ENCODE measurements at places on chromosomes 6 and 20.

- no peak for DNase-seq
These were observed 6.2 kb downstream of the TCEA2 start for GRCh38 chr20:64069209-64069613.

GRCh38 chr20:34566978-34567891 lies 8.7 kb downstream of the MAP1LC3A start:
- no peak for DNase-seq

DNA sequence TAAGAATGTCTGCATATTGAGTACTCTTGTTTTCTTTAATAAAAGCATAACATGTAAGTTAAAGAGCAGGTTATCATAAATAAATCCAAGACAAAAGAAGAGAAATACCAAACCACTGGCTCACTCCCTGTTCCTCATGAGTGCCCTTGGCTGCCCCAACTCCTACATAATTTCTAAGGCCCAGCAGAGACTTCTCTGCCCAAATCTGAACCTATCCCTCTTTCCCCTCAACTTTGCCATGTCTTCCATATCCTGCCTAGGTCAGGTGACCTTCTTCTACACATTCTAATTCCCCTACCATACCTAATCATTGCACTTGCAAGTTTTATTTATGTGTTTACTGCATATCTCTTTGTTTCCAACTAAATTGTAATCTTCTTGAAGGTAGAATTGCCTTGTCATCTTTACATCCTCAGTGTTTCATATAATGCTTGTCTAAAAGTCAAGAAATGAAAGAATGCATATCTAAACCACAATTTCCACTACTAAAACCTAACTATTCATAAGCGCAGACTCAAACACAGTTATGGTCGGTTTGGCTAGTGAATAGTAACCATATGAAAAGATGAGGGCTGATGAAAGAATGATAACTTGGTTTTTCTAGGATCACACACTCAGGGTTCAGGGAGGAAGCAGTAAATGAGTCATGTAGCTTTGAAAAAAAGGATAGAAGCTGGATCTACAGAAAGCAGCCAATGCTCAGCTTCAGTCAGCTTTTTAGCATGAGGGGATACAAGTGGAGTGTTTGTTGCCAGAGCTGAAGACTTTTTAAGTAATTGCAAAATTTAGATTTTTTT lies 53.3 kb upstream of the EYA4 start:
- no peak for DNase-seq

- DNase-seq, result no peak
These were observed 73.7 kb upstream of the TINAG start for GRCh38 chr6:54234539-54234938.

DNA sequence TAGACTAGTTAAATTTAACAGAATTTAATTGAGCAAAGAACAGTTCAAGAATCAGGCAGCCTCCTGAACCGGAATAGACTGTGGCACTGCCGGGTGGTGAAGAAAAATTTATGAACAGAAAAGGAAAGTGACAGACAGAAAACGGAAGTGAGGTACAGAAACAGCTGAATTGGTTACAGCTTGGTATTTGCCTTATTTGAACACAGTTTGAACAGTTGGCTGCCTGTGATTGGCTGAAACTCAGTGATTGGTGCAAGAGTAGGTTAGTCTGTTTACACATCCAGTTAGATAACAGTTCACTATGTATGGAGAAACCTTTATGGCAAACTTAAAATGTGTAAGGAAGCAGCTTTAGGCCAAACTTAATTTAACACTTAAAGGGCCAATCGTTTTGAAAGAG lies 116.0 kb upstream of the CITED2 start:
- DNase-seq, result no peak

DNA sequence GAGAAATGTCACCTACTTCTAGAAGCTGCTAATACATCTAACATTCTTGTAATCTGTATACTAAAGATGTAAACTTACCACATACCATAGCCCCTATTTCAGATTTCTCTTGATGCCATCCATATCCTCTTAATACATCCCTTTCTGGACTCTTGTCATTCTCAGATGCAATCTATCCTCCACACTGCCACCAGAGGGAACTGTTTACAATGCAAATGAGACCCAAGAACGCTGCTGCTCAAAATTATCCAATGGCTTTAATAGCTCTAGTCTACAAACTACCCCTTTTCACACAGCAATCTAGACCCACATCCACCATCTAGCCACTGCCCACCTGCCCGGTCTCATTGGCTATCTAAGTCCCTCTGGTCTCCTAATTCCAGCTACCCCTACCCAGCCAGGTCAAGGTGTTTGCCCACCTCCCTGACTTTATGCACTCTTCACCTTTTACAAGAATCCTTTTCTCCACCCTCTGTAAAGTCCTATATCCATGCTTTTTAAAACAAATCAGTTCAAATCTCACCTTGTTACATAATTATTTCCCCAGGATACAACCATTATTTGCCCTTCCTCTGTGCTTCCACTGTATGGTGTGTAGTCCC lies 14.8 kb downstream of the FAXC start:
- peak; percentile 42 for DNase-seq

GRCh38 chr6:34515473-34516387 lies 40.4 kb downstream of the SPDEF start:
- DNase-seq, result no peak

- DNase-seq, result no peak
These were observed 28.0 kb downstream of the PSMG4 start for GRCh38 chr6:3286641-3287171.

GRCh38 chr6:163384510-163384909 lies 30.0 kb upstream of the QKI start:
- no peak for DNase-seq

- DNase-seq, result no peak
These were observed 164.3 kb upstream of the PROKR2 start for GRCh38 chr20:5480824-5481600.

GRCh38 chr6:40848038-40848437 lies 191.0 kb downstream of the UNC5CL start:
- DNase-seq, result peak; percentile 6

GRCh38 chr6:108766419-108766818 lies 81.8 kb upstream of the ARMC2 start:
- no peak for DNase-seq

GRCh38 chr6:27668442-27669294 lies 195.8 kb upstream of the ZNF184 start:
- peak; percentile 89 for DNase-seq

DNA sequence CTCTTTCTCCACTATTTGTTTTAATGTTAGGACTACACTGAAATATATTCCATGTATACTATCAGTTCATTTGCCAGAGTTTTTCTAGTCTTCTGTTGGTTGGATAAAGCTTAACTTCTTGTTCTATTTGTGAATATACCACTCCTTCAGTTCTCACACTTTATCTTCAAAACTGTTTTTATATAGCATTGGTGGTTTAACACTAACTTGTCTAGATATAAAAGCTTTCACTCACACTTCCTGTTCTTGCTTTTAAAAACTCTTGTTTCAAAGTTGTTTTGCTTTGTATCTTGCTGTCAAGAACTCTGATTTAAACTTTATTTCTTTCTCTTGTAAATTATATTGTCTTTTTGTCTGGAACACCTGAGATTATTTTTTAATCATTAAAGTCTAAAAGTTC lies 226.8 kb upstream of the TENT5A start:
- no peak for DNase-seq

GRCh38 chr6:113820761-113821160 lies 36.4 kb upstream of the MARCKS start:
- no peak for DNase-seq

DNA sequence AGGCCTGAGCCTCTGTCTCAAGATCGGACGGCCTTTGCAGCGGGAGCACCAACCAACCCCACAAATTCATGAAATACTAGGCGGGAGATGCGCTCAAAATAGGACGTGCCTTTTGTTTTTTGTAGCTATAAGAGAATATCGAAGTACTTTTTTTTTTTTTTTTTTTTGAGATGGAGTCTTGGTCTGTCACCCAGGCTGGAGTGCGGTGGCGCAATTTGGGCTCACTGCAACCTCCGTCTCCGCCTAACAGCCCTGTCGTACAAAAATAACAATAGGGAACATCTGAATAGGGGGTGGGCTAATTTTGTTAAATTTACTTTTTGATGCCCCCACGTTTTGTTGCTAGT lies 5.9 kb upstream of the TUBB2A start:
- DNase-seq, result peak; percentile 55

DNA sequence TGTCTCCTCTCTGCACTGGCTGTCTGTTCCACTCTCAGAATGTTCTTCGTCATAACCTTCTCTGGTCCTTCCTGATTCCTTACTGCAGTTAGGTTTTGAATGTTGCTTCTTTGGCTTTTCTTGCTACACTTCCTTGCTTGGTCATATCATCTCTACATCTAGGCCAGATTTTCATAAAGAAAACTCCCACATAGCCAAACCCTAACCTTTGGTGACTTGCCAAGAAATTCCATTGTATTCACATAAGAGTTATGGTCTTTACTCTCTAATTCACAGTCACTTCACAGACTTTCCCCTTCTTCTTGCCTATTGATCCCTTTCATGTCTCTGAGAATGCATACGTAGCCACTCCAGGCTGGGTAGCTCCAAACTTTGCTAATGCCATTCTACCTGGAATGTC lies 41.9 kb upstream of the SIM1 start:
- DNase-seq, result no peak

DNA sequence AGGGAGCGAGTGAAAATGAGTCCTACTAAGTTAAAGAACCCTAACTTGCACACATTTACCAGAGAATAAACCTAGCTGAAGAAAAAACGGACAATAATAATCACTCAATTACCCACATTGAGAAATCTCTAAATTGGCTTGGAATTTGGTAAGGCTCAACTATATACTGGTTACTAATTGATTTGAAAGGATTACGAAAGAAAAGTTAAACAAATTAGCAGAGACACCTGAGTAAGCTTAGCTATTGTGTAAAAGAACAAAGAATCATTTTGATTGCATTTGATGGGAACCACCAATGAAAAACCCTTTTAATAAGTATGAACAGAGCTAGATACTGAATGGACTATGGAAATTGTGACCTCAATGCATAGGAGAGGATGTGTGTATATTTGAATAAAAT lies 118.6 kb upstream of the ADGRF1 start:
- no peak for DNase-seq

Data from ELF-1 (cell line).